ENCODE measurements at places on chromosomes 5 and 9.

- H3K27ac ChIP-seq = no peak overlapping the region
- no peaks in the 10 kb centered on the region for H3K4me1 ChIP-seq
- H3K27me3 ChIP-seq = peaks cover 7% of the 10 kb centered on the region
- H3K36me3 ChIP-seq = no peaks in the 10 kb centered on the region
Observed at GRCh38 chr5:7763621-7764072, 87.3 kb downstream of the CFAP90 start.

DNA sequence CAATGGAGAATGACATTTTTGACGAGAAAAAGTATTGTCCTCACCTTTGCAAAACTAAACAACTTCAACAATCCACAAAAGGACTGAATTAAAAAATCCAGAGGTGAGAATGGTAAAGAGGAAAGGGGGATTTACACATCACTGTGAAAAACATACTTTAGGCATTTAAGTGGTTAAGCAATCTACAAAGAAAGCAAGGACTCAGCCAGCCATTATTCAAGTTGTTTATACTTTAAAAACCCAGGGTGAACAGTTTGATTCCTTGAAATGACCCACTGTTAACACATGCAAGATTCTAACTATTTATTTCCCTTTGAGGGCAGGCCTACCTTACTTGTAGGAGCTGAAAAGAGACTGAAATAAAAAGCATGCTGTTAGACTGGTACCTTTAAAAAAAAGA is 29.3 kb downstream of the TUT7 start:
- peaks cover 83% of the 10 kb centered on the region for H3K36me3 ChIP-seq
- H3K27ac ChIP-seq = peak overlapping the region; percentile 12
- no peaks in the 10 kb centered on the region for H3K27me3 ChIP-seq
- no peak overlapping the region for H3K4me3 ChIP-seq

DNA sequence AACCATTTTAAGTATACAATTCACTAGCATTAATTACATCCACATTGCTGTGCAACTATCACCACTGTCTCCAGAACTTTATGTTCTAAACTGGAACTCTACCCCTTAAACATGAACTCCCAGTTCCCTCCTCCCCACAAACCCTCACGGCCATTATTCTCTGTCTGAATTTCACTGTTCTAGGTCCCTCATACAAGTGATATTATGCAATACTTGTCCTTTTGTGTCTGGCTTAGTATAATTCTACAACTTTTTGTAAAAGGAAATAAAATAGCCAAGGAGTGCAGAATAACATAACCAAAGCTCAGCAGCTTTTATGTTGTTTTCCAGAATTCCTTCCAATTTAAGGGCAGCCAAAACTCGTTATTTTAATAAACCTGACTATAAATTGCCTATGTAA is 53.2 kb downstream of the NAA35 start:
- H3K4me1 ChIP-seq = peaks cover 11% of the 10 kb centered on the region
- H3K4me3 ChIP-seq = no peak overlapping the region
- no peak overlapping the region for H3K27ac ChIP-seq
- peaks cover 18% of the 10 kb centered on the region for H3K36me3 ChIP-seq

DNA sequence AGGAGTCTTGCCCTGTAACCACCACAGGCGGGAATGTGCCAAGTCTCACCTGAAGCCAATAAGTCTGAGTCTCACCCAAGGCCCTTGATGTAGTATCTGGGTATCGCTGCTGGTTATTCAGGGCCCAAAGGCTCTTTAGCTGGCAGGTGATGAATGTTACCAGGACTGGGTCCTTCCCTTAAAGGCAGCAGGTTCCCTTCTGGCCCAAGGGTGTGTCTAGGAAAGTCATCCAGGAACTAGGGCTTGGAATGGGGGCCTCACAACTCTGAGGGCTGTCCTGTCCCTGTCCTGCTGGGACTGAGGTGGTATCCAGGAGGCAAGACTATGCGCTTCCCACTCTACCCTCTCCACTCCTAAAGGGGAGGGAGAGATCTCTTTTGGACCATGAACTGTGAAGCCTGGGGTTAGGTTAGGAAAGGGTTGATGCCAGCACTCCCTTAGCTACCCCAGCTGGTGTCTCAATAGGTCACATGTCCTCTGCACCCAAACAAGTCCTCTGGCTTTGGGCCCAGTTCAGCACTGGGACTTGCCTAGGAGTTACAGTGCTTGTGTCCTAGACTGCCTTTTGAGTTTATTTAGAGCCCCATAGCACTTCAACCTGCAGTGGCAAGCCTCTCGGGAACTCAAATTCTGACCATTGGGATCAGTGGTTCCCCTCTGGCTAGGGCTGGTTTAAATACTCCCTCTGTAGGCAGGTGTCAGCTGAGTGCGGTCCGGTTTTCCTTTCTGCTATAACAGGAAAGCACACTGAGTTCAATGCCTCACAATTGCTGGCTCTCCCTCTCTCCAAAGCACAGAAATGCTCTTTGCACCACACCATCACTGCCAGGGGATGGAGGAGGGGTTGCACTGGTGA is 22.5 kb upstream of the RANBP3L start:
- H3K36me3 ChIP-seq = no peaks in the 10 kb centered on the region
- H3K27me3 ChIP-seq = peaks cover 40% of the 10 kb centered on the region
- no peak for DNase-seq
- H3K4me3 ChIP-seq = no peak overlapping the region
- no peak overlapping the region for H3K27ac ChIP-seq
- no peaks in the 10 kb centered on the region for H3K4me1 ChIP-seq

DNA sequence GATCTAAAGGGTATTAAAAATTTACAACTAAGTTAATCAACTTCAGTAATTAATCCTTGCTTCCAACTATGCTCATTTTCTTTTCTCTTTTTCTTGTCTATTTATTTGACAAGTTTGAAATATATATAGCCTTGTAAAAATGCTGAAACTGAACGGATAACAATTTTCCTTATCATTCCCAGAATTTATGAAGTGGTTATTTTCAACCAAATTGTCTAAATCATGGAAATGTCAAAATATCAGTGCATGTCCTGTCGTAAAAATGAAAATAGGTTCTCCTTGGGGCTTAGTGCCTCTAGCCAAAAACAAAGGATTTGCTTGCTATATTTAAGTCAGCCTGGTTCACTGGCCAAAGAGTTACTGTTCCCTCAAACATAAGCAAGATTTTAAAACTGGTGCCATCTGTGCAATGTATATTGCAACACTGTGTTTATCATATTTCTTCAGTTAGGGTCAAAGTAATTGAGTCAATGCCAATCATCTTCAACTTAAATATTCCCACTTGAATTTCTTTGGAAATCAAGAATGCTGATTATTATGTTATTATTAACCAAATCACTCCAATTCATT is 798.3 kb downstream of the MAT2B start:
- no peaks in the 10 kb centered on the region for H3K36me3 ChIP-seq
- no peak overlapping the region for H3K27ac ChIP-seq
- H3K27me3 ChIP-seq = no peaks in the 10 kb centered on the region
- H3K4me3 ChIP-seq = no peak overlapping the region
- DNase-seq = no peak

DNA sequence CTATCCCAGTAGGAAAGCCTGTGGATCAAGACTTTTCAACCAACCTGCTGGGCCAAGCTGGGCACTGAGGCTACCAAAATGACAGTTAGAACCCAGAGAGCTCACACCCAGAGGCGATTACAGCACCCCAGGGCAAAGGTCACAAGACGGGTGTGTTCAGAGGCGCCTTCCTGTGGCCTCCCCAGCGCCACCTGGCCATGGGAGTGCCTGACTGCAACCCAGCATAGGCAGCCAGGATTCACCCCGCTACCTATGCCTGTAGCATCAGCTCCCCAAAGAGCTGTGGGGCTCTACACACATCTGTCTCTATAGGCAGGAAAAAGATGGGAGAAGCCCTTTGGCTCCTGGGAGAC is 33.5 kb downstream of the PDGFRB start:
- no peak overlapping the region for H3K4me3 ChIP-seq
- no peak overlapping the region for H3K27ac ChIP-seq
- H3K27me3 ChIP-seq = no peaks in the 10 kb centered on the region
- H3K4me1 ChIP-seq = no peaks in the 10 kb centered on the region
- H3K36me3 ChIP-seq = peaks cover 5% of the 10 kb centered on the region

- no peak overlapping the region for H3K4me3 ChIP-seq
- no peak overlapping the region for H3K27ac ChIP-seq
- no peak for DNase-seq
- no peaks in the 10 kb centered on the region for H3K36me3 ChIP-seq
- H3K27me3 ChIP-seq = no peaks in the 10 kb centered on the region
Observed at GRCh38 chr5:84285641-84286637, 98.7 kb downstream of the EDIL3 start.

DNA sequence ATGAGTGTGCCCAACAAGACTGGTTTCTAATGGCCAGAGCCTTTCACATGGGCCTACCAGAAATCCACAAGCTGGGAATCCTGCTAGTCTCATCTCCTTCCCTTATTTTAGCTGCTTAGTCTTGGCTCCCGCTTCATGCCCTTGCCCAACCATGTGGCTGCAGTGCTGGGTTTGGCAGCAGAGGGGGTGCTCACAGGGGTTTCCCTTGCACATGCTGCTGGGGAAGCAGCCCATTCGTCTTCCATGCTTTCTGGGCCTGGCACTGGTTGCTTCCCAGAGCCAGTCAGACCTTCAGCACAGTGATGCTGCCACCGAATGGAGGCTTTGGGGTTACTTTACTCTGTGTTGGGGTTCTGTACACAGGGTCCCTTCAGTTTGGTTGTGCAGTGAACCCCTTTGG is 26.3 kb downstream of the SLC46A2 start:
- H3K4me3 ChIP-seq = no peak overlapping the region
- DNase-seq = no peak
- H3K27ac ChIP-seq = no peak overlapping the region
- H3K36me3 ChIP-seq = peaks cover 12% of the 10 kb centered on the region
- H3K27me3 ChIP-seq = no peaks in the 10 kb centered on the region
- peaks cover 12% of the 10 kb centered on the region for H3K4me1 ChIP-seq

DNA sequence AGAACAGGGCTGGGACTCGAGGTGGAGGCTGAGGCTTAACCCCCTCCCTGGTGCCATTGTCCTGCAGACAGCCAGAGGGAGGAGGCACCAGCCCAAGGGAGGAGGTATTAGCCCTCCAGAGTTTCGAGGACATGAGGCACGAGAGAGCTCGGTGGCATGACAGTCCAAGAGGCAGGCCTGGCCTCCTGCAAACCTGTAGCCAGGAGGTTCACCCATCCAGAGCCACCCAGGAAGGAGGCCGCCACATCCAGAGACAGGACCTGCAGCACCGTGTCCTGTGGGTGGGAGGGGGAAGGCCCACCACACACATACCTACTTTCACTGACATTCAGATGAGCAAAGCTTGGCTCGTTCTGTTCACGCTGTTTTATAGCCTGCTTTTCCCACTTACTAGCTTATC is 75.2 kb upstream of the ADAMTS2 start:
- no peak overlapping the region for H3K27ac ChIP-seq
- no peak for DNase-seq
- H3K4me1 ChIP-seq = no peaks in the 10 kb centered on the region

GRCh38 chr5:108557686-108558085 is 175.8 kb upstream of the FBXL17 start:
- no peak overlapping the region for H3K27ac ChIP-seq
- H3K4me3 ChIP-seq = no peak overlapping the region
- H3K4me1 ChIP-seq = no peaks in the 10 kb centered on the region
- no peak for DNase-seq
- H3K27me3 ChIP-seq = peaks cover 10% of the 10 kb centered on the region
